ENCODE measurements at places on chromosomes 7 and 10.

DNA sequence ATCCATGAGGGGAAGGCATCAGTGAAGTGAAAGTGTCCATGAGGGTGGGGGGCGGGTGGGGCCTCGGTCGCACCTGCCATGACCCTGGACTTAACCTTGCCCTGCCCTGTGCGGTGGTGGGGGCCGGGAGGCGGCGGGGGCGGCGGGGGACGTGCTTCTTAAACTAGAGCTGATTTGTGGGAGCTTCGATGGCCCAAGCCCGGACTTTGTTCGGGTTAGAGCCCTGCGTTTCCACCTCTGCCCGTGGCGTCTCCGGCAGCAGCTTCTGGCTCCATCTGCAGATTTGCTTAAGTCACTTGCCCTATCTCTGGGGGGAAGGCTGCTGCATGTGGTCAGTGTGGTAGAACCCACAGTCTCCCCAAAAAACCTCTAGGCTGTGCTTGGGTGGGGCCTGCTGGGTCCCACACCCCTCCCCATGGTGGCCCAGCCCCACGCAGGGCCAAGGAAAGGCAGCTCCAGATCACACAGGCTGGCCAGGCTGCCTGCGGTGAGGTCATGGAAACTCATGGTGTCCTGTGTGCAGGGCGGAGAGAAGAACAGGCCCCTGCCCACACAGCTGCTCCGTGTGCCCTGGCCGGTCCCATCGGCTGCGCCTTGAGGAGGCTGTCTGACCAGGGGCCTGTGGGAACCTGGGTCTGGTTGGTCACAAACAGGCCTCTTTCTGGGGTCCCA lies 93.2 kb downstream of the INPP5A start:
- DNase-seq: no peak

DNA sequence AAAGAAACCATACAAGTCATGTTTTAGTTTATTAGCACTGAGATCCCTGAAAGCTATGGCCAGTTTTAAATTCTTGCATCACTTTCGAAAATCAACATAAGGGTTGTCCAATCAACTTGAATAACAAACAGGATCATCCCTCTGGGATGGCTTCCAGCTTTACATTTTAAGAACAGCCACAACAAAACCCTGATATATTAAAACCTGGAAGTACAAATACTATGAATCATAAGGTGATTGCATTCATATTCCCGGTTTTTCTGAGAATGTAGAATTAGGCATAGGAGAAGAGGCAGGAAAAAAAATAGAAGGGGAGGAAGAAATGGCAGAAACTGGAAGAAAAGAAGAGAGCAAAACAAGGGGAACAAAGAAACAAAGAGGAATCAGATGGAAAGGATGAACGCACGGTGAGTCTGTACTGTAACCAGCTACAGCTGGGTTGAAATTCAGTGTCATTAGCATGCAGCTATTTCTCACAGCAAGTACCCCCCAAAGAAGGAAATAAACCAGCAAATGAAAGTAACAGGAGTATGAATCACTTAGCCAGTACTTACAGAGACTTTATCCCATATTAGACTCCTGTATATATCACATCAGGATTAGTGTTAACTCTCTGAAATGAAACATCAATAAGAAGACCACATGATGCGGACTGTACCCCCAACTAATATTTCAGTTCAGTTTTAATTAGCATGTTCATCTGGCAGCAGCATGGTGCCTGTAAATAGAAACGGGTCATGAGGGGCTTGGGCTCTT lies 301.3 kb downstream of the RNLS start:
- DNase-seq: peak; percentile 51

- peak; percentile 19 for DNase-seq
Observed at GRCh38 chr10:121926671-121927317, 1.0 kb downstream of the ATE1 start.

- DNase-seq: no peak
Observed at GRCh38 chr10:58608351-58608750, 95.7 kb downstream of the BICC1 start.

GRCh38 chr10:48694371-48695030 lies 9.8 kb downstream of the WDFY4 start:
- DNase-seq: no peak

GRCh38 chr7:7254908-7255307 lies 72.6 kb downstream of the C1GALT1 start:
- DNase-seq: no peak

GRCh38 chr10:110918643-110919348 lies at the start of gene BBIP1:
BBIP1 (minus strand) TSS chr10:110919180; CDS start chr10:110918157, 1,023 bp downstream.
- peak; percentile 99 for DNase-seq

- no peak for DNase-seq
Observed at GRCh38 chr10:123038782-123039631, 30.2 kb downstream of the ACADSB start.

DNA sequence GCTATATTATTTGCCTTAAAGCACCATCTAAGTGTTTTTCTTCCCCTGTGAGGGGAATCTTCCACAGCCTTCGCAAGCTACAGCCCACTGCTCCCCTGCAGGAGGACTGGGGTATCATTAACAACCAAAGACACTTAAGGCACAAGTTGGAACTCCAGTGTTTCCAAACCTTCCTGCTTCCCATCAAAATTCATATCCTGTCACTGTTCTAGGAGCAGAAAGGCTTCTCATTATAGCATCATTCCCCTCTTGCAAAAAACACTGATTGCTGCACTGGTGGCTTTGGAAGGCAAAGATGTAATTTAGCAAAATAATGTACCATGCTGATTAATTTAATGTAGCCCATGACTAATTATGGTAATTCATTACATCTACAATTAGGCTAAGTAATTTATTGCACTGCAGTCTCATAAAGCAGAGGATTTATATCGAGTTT lies 207.2 kb downstream of the SKAP2 start:
- peak; percentile 37 for DNase-seq

DNA sequence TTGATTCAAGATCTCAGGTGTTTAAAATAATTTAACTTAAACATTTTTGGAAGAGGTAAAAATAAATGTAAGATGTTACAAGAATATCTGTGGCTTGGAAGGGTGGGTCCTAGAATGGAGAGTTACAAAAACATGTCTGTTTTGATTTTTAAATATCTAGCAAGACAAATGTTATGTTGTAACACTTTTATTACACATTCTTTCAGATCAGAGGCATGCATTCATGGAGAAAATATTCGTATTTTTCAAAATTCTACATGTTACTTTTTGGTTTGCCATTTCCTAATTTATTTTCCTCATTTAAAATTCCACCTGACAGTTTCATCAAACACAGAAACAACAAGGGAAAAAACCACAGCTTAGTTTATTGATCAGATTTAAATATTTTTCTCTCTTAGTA lies 10.0 kb downstream of the WBP1L start:
- DNase-seq: no peak

DNA sequence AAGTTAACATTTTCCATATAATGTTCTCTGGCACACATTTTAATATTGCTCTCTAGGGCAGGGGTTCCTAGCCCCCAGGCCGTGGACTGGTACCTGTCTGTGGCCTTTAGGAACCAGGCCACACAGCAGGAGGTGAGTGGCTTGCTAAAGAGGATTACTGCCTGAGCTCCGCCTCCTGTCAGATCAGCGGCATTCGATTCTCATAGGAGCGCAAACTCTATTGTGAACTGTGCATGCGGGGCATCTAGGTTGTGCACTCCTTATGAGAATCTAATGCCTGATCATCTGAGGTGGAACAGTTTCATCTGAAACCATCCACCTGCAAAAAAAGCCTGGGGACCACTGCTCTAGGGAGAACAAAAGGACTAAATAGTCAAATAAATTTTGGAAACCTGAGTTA lies 65.7 kb downstream of the EXOC6 start:
- peak; percentile 80 for DNase-seq

DNA sequence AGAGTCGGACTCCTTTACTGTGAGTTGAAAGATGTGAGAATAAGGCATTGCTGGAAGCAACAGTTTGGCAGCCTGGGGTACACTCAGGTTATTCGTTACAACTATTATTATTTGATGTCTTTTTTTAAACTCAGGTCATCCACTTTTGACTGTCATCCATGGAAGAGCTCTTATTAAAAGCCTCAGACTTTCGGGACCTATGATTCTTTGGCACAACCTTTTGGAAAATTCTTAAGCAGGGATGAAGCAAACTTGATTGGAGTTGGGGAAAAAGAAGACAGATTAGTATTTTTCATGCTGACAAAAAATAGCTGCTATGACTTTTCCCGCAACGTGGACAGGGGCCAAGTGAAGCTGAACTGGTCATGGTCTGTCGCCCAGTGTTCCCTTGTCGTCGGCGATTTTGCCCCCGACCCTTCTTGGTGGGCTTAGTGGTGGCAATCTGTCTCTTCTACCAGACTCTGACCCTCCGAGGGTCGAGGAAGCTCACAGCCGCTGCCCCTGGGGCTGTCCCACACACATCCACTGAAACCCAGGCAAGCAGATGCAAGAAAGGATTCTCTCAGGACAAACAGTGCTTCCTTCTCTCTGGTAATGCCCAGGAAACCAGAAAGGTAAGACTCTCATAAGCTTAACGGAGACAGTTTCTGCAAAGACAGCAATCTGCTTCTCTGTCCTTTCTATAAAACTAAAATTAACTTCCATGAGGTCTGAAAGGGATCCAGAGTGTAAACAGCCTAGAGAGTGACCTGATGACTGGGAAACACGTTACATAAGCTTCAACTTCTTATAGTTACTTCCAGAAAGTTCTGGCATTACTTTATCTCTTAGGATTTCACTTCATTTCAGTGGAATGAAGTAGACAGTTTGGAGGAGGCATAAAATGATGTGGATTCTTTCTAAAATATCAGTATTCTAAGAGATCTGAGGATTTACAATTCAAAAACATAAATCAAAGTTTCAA lies 1.0 kb downstream of the CPED1 start:
- no peak for DNase-seq

DNA sequence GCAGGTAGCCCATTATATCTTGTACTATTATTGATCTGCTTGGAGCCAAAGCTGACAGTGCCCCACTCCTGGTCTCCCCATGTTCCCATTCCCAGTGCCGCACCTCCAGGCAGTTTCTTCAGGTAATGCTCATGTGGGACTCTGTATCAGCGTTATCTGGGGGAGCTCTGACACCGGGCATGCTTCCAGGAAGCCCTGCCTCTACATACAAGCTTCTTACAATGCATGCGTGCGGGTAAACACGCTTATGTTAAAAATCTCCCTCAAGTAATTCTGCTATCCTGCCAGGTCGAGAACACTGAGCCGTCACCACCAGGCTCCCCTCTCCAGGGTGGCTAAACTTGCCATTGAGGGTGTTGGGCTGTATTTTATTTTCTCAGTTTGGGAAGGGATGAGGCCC lies 61.6 kb upstream of the LBX1 start:
- no peak for DNase-seq

- DNase-seq: peak; percentile 22
Observed at GRCh38 chr10:34290412-34291081, 524.5 kb downstream of the PARD3 start.

GRCh38 chr7:8592167-8592566 lies 158.8 kb downstream of the NXPH1 start:
- no peak for DNase-seq

GRCh38 chr10:132397036-132397541 lies at the start of gene PWWP2B:
PWWP2B (plus strand) TSS chr10:132397200; CDS start chr10:132397227, 27 bp downstream.
- DNase-seq: peak; percentile 38

DNA sequence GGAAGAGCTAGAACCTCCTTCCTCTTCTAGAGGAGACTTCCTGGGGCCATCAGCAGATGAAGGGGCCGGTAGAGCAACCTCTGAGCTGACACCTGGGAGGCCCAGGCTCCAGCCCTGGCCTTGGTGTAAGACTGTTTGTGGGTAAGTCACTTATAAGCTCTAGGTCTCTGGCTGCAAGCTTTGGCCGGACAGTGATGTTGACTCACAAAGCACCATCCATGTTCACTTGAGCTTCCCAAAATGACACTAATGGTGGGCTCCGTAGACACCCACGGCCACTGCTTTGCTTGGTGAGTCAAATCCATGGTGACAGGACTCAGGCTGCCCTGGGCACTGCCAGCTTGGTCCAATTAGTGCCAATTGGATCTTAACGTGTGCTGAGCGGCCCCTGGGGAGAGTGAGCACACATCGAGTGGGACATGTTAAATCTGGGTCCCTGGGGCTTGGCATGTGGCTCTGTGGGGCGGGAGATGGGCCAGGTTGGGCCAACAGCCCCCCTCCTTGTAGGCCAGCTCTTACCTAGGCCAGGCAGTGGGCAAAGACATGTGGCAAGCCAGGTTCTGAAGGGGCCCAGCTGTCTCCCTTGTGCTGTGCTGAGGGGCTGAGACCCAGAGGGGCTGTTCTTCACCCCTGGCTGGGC lies 16.7 kb downstream of the NEURL1 start:
- DNase-seq: no peak

- no peak for DNase-seq
Observed at GRCh38 chr10:65719790-65720189, 1206.0 kb upstream of the LRRTM3 start.

DNA sequence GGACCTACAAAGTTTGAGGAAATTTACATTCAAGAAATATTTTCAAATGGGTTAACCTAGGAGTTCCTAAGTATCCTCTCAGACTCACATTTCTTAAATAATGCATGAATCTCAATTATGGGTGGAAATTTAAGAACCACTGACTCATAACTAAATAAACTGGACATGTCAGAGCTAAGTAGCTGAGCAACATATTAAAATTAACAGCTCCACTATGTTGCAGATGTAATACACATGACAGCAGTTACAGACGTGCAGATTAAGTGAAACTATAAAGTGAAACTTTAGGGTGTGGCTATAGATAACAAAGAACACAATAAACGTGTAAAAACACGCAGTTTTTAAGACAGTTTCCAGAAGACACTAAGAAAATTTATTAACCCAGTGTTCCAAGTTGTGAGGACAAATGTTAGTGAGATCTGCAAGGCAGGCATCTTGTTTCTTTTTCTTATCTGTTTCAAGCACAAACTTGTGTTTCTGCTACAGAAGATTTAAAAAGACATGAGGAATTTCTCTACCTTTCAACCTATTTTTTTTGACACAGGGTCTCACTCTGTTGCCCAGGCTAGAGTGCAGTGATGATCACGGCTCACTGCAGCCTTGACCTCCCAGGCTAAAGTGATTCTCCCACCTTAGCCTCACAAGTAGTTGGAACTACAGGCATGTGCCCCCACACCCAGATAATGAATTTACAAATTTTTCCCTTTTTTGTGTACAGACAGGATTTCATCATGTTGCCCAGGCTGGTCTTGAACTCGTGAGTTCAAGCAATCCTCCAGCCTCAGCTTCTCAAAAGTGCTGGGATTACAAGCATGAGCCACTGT lies 25.3 kb downstream of the DNMBP start:
- no peak for DNase-seq
